ENCODE measurements at places on chromosomes 2 and 18. TPM values are rescaled to one million over a fixed set of nuclear protein-coding genes. Genes with fewer than 3 reads are reported as not detected.

Gene TCF4
- total RNA-seq: 110 TPM

Gene SATB2
- 11.3 TPM for total RNA-seq

Gene FAM110C
- not detected for total RNA-seq

Gene GLI2
- total RNA-seq: 3.2 TPM

Gene GPD2
- 92.8 TPM for total RNA-seq

Gene MOGAT1
- not detected for total RNA-seq

Gene RNF152
- total RNA-seq: 14.7 TPM

Gene MC5R
- not detected for total RNA-seq

All from smooth muscle cell of trachea (primary cell).